Psoas muscle (tissue), 8 donors: ENCODE measurements at places on chromosomes 2 and 18. TPM values are rescaled to one million over a fixed set of nuclear protein-coding genes. Genes with fewer than 3 reads are reported as not detected.

Gene ZNF385B
- 42.9 TPM for total RNA-seq

Gene POTEI
- total RNA-seq, result not detected

Gene DNAJC5G
- not detected for total RNA-seq

Gene DIS3L2
- total RNA-seq, result 18.4 TPM

DNA sequence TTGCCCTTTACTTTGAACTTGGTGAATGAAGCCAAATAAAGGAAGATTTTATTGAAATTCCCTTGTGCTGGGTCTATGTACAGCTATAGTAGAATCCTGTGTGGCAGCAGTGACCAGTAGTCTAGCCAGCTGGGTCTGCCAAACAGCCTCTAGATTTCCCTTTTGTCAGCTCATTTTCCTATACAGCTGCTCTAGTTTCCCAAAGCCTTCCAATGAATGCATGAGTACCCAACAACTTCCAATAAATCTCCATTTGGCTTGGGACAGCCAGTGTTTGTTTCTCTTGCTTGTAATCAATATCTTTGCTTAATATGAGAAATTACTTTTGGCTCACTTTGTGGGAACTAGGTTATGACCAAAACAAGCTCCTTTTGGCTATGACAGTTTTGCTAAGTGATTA lies 43.6 kb downstream of the SCN9A start:
- H3K27me3 ChIP-seq, result no peaks in the 10 kb centered on the region
- no peaks in the 10 kb centered on the region for H3K36me3 ChIP-seq
- H3K4me3 ChIP-seq, result no peak overlapping the region
- H3K27ac ChIP-seq, result no peak overlapping the region
- DNase-seq, result no peak

DNA sequence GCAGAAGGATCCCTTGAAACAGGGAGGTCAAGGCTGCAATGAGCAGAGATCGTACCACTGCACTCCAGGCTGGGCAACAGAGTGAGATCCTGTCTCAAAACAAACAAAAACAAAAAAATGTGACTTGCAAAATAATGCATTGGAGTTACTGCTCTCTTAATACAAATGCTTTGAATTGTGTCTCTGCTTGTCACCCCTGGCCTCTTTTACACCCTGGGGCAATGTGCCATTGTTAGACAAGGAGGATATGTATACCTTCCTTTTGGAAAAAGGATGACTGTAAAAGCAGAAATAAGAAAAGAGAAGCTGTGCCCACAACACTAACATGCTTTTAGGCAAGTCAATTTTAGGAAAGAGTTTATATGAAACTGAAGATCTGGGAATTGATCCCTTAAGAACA lies 20.8 kb upstream of the C2orf74 start:
- H3K4me1 ChIP-seq, result peaks cover 7% of the 10 kb centered on the region
- no peak overlapping the region for H3K4me3 ChIP-seq
- H3K36me3 ChIP-seq, result no peaks in the 10 kb centered on the region
- no peaks in the 10 kb centered on the region for H3K27me3 ChIP-seq

DNA sequence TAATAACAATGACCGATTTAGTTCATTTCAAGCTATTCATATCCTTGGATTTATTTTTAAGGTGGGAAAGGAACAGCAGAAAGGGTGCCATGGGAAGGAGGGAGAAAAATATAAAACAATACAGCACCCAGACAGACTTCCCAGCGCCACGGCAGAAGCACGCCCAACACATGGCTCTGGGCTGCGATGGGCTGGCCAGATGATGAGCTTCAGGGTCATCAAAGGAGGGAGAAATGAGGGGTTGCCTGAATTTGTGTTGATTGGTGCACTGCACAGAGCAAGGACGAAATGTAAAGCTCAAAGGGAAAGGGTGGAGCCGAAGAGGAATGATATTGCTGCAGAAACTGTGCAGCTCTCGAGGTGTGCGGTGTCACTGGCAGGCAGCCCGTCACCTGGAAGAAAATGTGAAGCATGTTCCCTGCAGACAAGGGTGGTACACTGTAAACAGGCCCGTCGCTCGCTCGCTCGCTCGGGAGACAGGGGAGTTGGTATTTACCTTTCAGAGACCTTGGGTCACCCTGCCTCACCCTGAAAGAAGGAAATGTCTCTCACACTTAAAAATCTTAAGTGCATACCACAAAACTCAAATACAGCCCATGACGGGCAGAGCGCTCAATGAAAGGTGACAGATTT lies 195.5 kb upstream of the CTAGE1 start:
- no peak overlapping the region for H3K27ac ChIP-seq
- H3K27me3 ChIP-seq, result no peaks in the 10 kb centered on the region
- DNase-seq, result no peak
- no peaks in the 10 kb centered on the region for H3K36me3 ChIP-seq

- no peak overlapping the region for H3K4me3 ChIP-seq
- no peak overlapping the region for H3K27ac ChIP-seq
- peaks cover 5% of the 10 kb centered on the region for H3K27me3 ChIP-seq
- no peak for DNase-seq
Measured at GRCh38 chr2:58734365-58734764, 493.2 kb upstream of the FANCL start.

- DNase-seq, result no peak
- no peak overlapping the region for H3K27ac ChIP-seq
- H3K4me1 ChIP-seq, result no peaks in the 10 kb centered on the region
- H3K4me3 ChIP-seq, result no peak overlapping the region
- no peaks in the 10 kb centered on the region for H3K36me3 ChIP-seq
Measured at GRCh38 chr2:205531489-205532148, 150.7 kb upstream of the NRP2 start.
